Right cardiac atrium (tissue), 5 donors: ENCODE measurements at places on chromosomes 3 and 15. TPM values are rescaled to one million over a fixed set of nuclear protein-coding genes. Genes with fewer than 3 reads are reported as not detected.

The FBXO40 gene
- total RNA-seq, result 196 TPM

The SCN11A gene
- 0.03 TPM for total RNA-seq

The GALNT15 gene
- 6.4 TPM for total RNA-seq

The KCNH8 gene
- 0.26 TPM for total RNA-seq

The SCN5A gene
- 134 TPM for total RNA-seq

The TGFBR2 gene
- 255 TPM for total RNA-seq
